ENCODE measurements at places on chromosomes 5 and 9.

DNA sequence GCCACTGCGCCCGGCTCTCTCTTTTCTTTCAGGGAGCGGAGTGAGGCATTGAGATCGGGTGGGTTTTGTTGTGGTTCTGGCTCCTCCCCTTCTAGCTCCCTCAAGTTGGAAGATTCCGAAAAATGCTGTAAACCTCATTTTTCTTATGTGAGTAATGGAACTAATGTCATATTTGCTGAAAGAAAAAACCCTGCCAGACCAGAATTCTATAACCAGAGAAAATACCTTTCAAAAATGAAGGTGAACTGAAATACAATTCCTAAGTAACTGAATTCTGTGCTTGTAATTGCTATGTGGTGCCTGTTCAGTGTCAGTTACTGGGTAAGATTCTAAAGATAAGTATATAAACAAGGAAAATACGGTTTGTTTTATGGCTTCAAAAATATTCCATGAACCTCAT, 30.9 kb upstream of the CDK20 start:
- no peak for DNase-seq

GRCh38 chr5:109191153-109191558, 218.6 kb downstream of the PJA2 start:
- no peak for DNase-seq

GRCh38 chr5:57749396-57749795, 266.8 kb upstream of the ACTBL2 start:
- DNase-seq, result no peak

DNA sequence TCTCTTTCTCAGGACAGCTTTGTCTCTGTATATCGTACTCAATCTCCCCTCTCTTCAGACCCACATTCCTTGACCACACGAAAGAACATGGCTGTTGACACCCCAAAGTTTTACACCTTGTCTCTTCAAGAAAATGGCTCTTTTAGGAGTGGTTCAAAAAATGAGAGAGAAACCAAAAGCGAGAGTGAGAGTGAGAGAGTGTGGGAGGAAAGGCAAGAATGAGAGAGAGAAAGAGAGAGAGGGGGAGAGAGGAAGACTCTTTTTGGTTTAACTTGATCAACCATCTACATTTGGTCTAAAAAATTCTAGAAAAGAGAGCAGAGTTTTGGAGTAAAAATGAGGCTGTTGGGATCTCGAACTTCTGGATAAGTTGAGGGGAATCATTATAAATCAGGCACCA, 581.8 kb upstream of the WWC1 start:
- DNase-seq, result no peak

GRCh38 chr9:16243798-16244197, 626.7 kb downstream of the BNC2 start:
- DNase-seq, result no peak

GRCh38 chr5:178428341-178429155, 161.6 kb downstream of the COL23A1 start:
- peak; percentile 88 for DNase-seq

DNA sequence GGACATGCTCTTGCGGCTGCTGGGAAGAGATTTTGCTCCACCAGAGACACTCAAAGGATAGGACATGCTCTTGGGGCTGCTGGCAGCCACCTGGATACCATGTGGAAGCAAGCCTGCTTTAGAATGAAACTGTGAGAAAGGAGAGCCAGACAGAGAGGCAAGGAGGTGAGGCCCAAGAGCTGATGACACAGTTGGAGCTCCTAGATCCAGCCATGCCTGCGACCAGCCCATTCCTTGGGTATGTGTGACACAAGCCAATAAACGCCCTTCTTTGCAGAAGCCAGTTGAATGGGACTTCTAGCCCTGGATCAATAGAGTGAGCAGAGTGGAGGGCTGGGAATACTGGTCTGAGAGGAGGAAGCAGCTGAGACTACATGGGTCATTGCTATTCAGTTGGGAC, 69.6 kb downstream of the SMIM23 start:
- DNase-seq, result no peak

Measured in Right ventricle myocardium superior (tissue), 1 donor.